ENCODE measurements at places on chromosomes 1 and 21. TPM values are rescaled to one million over a fixed set of nuclear protein-coding genes. Genes with fewer than 3 reads are reported as not detected.

The OSCP1 gene
- total RNA-seq = 21.5 TPM

The EDARADD gene
- 1.4 TPM for total RNA-seq

- H3K4me1 ChIP-seq = peaks cover 11% of the 10 kb centered on the region
- H3K27ac ChIP-seq = no peak overlapping the region
- H3K4me3 ChIP-seq = no peak overlapping the region
- no peak for DNase-seq
- peaks cover 10% of the 10 kb centered on the region for H3K27me3 ChIP-seq
These were observed 16.5 kb downstream of the TTC34 start for GRCh38 chr1:2784854-2785630.

DNA sequence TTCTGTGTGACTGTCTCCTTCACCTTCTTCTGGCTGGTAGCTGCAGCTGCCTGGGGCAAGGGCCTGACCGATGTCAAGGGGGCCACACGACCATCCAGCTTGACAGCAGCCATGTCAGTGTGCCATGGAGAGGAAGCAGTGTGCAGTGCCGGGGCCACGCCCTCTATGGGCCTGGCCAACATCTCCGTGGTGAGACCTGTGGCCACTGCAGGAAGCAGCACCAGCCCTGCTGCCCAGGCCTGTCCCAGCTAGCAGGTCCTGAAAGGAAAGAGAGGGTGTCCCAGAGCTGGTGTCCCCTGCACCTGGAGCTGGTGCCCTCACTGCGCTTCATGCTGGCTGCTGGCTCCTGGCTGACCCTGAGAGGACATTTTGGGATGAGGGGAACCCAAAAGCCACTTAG is 5.9 kb upstream of the ATXN7L2 start:
- peaks cover 22% of the 10 kb centered on the region for H3K27me3 ChIP-seq
- peaks cover 3% of the 10 kb centered on the region for H3K4me1 ChIP-seq

DNA sequence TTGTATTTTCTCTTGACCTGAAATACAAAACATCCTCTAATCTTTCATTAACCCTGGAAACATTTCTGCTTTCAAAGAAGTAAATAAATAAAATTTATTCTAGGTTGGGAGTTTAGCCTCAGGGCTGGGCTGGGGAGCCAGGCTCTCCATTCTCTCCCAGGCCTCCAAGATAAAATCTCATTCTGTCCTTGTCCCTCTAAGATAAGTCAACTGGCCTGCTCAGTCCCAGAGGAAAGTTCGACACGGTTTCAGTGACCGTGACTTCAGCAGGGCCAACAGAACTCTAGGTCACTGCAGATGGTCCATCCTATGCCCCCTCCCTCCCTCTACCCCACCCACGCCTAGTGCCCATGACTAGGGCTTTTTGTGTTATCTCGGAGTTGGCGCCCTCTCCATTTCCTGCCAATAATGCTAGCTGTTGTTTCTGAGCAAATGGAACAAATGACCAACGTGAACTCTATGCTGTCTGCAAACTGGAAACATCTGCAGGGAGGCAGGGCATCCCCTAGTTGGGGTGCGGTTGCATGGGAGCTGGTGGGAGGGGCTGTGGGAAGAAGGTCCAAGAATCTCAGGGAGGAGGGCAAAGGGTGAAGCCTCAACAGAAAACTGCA is 10.1 kb upstream of the ADORA3 start:
- H3K27me3 ChIP-seq = peaks cover 7% of the 10 kb centered on the region
- H3K4me3 ChIP-seq = no peak overlapping the region
- no peaks in the 10 kb centered on the region for H3K36me3 ChIP-seq
- no peak for DNase-seq

DNA sequence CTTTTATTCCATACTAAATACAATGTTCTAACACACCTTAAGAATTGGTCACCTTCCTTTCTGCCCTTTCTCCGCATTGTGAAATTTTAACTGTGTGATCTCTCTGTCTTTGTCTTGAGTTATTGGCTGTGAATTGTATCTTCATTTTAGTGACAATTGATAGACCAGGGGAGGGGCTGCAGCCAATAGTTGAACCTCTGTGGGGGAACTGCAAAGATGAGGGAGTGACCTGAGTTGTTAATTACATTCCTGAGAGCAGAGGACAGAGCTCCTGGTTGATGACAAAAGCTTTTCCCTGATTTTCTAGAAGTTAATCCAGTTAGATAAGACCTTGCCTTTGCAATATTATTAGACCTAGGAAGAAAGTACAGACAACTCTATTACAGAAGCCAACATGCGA is 1535.7 kb downstream of the BRINP3 start:
- H3K27me3 ChIP-seq = no peaks in the 10 kb centered on the region
- H3K27ac ChIP-seq = no peak overlapping the region
- H3K4me1 ChIP-seq = no peaks in the 10 kb centered on the region
- no peak for DNase-seq

DNA sequence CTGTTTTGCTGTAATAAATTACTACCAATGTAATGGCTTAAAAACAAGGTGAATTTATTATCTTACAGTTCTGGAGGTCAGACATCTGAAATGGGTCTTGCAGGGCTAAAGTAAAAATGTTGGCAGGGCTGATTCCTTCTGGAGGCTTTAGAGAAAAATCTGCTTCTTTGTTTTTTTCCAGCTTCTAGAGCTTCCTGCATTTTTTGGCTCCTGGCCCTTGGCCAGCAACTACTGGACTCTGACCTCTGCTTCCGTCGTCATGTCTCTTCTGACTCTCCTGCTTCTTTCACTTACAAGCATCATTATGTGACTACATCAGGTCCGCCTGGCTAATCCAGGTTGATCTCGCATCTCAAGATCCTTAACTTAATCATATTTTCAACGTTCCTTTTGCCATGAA is 350.9 kb downstream of the S1PR1 start:
- DNase-seq = no peak
- H3K36me3 ChIP-seq = no peaks in the 10 kb centered on the region
- H3K4me1 ChIP-seq = no peaks in the 10 kb centered on the region

DNA sequence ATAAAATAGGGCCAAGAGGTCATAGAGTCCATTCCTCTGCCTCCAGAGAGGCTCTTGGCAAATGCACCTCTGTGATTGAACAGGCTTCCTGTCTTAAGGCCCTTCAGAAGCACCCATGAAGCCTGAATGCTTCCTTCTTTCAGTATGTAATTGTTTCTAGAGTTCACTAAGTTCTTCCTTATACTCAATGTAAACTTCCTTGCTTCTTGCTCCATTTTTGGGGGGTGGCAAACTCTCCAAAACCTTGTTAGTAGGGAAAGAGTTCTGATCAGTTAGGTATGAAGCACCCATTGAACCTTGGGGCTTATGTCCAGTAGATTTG is 102.3 kb upstream of the LPGAT1 start:
- H3K4me3 ChIP-seq = no peak overlapping the region
- H3K27ac ChIP-seq = no peak overlapping the region
- H3K27me3 ChIP-seq = no peaks in the 10 kb centered on the region
- no peaks in the 10 kb centered on the region for H3K4me1 ChIP-seq
- no peaks in the 10 kb centered on the region for H3K36me3 ChIP-seq

GRCh38 chr1:157540160-157540748 is 12.1 kb downstream of the FCRL5 start:
- no peaks in the 10 kb centered on the region for H3K27me3 ChIP-seq
- DNase-seq = no peak
- no peaks in the 10 kb centered on the region for H3K36me3 ChIP-seq
- H3K4me1 ChIP-seq = peaks cover 4% of the 10 kb centered on the region
- H3K27ac ChIP-seq = no peak overlapping the region

- no peak for DNase-seq
- H3K4me1 ChIP-seq = no peaks in the 10 kb centered on the region
- H3K27me3 ChIP-seq = no peaks in the 10 kb centered on the region
- no peak overlapping the region for H3K27ac ChIP-seq
- no peaks in the 10 kb centered on the region for H3K36me3 ChIP-seq
These were observed 107.5 kb downstream of the ODF2L start for GRCh38 chr1:86288586-86289147.

- H3K36me3 ChIP-seq = no peaks in the 10 kb centered on the region
- H3K4me1 ChIP-seq = no peaks in the 10 kb centered on the region
- H3K27me3 ChIP-seq = no peaks in the 10 kb centered on the region
- no peak overlapping the region for H3K4me3 ChIP-seq
- DNase-seq = no peak
These were observed 181.2 kb downstream of the PLPPR4 start for GRCh38 chr1:99445486-99445885.
